ENCODE measurements at places on chromosomes 7 and 10.
A peak's percentile ranks its signal among the peaks of the same experiment; 100 is the strongest.

GRCh38 chr7:69609541-69610373 is 11.5 kb downstream of the AUTS2 start:
- DNase-seq: no peak

GRCh38 chr7:50349963-50350944 is 45.7 kb downstream of the IKZF1 start:
- DNase-seq: no peak

- DNase-seq: no peak
Observed at GRCh38 chr7:40978047-40978446, 724.8 kb downstream of the INHBA start.

DNA sequence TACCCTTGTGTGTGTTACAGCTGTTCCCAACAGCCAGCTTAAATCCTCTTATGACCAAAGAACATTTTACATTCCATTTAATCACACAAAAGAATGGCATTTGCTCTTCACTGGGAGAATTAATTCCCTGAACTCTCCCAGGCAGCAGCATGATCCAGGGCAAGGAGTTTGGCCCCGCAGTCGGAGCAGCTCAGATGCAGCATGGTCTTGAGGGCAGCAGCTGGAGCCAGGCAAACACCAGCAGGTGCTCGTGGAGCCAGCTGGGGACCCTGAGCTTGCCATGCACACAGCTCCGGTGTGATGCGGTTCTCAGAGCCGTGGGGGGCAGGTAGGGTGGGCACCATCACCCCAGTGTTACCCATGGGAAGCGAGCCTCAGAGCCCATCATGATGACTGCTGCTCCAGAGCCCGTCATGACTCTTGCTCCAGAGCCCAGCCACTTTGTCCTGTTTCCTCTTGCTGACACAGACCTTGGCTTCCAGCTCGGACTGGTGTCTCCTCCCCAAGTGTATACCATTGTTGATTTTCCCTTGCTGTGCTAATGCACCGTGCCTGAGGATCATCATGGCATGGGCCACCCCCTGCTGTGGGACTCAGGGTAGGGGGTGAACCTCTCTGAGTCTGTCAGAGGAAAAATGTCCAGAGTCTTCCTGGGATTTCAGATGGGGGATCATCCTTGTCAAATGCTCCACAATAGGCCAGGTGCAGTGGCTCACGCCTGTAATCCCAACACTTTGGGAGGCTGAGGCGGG is 75.8 kb downstream of the ZRANB1 start:
- no peak for DNase-seq

- DNase-seq: no peak
Observed at GRCh38 chr7:69696054-69696591, 97.8 kb downstream of the AUTS2 start.

- DNase-seq: no peak
Observed at GRCh38 chr7:99001482-99002147, 123.3 kb downstream of the TRRAP start.

- no peak for DNase-seq
Observed at GRCh38 chr10:29837586-29837985, 202.8 kb upstream of the SVIL start.

GRCh38 chr10:119781498-119781897 is 55.6 kb downstream of the INPP5F start:
- no peak for DNase-seq

DNA sequence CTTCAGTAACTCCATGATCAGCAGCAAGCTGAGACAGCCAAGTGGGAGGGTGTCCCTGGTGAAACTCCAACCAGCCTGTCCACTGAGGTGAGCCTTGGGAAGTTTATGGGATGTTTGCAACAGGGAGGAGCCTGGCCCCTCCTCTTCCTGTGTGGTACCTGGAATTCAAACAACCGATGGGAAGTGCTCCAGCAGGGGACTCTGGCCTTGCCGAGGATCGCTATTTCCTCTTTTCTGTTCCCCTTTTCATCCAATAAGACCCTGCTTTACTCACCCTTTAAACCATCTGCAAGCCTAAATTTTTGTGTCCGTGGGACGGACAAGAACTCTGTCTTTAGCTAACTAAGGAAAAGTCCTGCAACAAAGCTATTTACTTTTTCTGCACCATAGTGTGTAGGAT is 491.1 kb upstream of the ZMIZ1 start:
- no peak for DNase-seq

DNA sequence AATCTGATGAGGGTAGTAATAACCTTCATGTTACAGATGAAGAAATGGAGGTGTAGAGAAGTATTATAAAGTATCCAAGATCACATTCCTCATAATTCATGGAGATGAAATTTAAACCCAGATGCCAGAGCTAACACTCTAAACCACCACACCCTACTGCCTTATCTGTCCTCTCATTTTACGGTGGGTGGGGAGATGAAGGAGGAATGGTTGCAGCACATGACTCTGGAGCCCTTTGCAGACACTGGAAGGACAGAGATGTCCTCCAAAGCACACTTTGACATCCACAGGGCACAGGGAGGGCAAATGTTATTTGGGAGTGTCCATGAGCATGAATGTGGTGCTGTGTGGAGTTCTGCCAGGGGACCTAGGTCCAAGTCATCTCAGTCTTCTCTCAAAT is 1.1 kb downstream of the PLEKHS1 start:
- DNase-seq: no peak

DNA sequence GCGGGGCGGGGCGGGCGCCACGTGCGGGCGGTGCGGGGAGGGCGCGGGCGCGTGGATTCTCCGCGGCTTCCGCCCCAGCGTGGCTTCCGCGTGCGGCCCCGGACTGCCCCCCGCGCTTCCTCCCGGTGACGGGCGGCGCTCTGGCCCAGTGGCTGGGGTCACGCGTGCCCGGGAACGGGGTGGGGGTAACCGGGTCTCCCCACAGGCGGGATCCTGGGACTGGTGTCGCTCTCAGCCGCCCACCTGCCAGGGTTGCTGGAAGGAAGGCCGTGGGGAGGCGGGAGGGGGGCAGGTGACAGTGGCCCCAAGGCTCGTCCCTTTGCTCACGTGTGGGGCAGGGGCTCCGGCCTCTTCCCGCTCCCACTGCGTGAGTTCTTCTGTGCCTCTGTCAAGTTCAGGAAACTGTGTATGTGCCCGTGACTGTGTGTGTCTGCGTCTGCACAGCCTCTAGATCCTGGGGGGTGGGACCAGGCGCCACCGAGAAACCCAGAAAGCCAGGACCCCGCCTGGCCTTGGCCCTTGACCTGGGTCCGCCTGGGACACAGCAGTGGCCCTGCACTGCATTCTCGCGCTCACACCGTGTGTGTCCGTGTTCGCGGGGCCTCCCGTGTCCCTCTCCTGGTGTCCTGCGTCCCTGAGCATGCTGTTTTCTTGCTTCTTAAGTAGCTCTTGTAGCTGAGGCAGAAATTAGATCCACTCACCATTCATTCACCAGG is 919 bp downstream of the MAFK start:
- DNase-seq: no peak

- DNase-seq: peak; percentile 81
Observed at GRCh38 chr7:27647046-27647445, 15.6 kb downstream of the HIBADH start.

Measured in NCI-H460 (cell line).